ENCODE measurements at places on chromosomes 2 and 18.

GRCh38 chr2:19359021-19359357 lies 566 bp upstream of the OSR1 start:
- no peak for DNase-seq

- no peak for DNase-seq
Observed at GRCh38 chr18:63438181-63438580, 15.9 kb upstream of the VPS4B start.

DNA sequence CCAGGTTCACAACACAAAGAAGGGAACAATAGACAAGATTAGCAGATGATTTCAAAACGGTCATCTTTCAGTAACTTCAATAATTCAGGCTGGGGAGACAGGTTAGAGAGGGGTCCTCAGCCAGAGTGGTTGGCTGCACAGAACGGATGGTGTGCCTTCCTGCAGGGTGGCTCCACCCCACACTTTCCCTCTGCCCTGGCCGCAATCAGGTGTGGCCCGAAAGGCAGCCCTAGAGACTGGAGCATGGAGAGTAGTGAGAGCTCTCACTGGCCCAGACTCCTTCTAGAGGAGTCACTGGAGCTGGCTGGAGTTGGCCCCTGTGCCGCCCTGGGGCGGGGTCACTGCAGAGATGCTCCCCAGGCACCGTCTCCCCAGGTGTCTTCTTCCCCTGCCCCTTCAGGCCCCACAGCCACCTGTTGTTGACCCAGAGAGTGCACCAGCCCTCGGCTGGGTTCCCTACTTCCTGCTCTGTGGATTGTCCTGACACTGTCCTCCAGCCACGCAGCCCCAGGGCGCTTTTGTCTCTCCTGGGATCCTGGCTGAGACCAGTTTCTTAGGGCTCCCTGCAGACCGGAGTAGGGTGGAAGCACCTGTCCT lies 126.8 kb downstream of the PXDN start:
- DNase-seq: no peak

- no peak for DNase-seq
Observed at GRCh38 chr2:136351684-136352083, 233.7 kb upstream of the CXCR4 start.

DNA sequence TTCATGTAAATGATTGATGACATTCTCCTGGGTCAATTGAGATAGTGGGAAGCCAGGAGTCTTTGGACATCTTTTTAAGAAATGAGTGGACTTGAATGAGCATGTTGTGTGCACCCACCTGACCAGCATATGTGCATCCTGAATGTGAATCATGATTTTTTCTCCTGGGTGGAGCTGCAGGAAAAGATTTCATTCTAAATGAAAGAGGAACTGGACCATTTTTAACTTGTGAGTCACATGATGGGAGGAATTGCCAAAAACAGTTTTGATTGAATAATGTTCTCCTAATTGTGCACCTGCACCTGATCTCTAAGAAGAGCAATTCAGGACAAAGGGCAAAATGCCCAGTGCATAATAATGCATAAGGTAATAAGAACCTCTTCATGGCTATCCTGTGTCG lies 32.3 kb downstream of the COPS8 start:
- DNase-seq: no peak

DNA sequence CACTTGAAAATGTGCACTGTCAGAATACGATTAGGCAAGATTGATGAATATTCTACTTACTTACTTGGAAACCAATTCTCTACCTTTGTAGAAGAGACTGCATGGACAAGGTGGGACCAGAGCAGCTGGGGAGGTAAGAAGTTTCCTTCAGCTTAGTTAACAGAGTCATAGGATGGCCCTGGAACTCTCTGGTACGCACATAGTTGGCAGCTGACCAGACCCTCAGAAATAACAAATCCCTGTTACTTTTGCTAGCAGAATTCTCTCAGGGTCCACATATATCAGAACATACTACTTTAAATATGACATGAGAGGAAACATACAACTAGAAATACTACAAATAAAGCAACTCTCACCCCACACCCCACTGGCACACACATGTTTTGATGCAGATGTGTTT lies 24.8 kb upstream of the STAT1 start:
- DNase-seq: no peak

DNA sequence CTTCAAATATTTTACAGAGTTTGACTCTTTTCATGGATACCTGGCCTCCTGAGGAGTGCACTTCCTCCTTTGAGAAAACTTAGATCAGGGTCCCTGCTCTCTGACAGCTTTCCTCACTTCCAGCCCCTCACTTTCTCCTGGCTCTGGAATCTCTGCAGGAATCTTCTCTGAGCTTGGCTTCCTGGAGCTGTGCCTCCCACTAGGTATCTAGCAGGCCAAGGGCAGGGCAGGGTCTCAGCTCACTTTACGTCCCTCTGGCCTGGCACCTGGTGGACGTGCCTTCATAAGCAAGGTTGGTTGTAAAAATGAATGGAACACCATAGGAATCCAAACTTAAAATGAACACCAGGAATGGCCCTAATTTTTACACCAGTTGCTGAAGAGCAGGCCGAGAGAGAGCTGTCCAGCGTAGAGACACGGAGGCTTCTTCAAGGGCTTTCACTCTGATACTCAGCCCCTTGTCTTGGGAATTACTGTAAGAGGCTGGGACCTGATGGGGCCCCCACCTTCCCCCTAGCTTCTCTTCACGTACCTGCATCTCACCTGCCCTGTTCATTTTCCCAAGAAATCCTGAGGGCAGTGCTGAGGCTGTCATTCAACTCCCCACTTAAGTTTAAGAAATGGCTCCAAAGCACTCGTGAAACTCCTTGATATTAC lies 426.9 kb upstream of the ID2 start:
- no peak for DNase-seq

DNA sequence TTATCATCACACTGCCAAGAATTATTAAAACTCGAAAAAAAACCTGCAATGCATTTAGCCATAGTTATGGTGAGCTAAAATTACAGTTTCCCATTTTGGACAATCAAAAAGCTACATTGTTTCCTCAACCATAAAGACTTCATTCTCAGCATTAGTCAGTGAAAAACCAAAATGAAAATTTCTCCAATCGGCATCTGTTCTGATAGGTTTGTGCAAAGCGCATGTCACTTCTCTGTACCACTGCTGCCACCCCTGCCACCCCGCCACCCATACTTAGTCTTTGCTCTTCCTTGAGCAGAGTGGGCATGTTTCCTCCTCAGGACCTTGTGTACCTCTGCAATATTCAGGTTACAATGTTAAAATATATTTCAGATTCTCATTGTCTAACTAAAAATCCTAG lies 7.1 kb upstream of the ZBTB14 start:
- no peak for DNase-seq

GRCh38 chr2:241678784-241679540 lies 7.7 kb downstream of the DTYMK start:
- DNase-seq: no peak

DNA sequence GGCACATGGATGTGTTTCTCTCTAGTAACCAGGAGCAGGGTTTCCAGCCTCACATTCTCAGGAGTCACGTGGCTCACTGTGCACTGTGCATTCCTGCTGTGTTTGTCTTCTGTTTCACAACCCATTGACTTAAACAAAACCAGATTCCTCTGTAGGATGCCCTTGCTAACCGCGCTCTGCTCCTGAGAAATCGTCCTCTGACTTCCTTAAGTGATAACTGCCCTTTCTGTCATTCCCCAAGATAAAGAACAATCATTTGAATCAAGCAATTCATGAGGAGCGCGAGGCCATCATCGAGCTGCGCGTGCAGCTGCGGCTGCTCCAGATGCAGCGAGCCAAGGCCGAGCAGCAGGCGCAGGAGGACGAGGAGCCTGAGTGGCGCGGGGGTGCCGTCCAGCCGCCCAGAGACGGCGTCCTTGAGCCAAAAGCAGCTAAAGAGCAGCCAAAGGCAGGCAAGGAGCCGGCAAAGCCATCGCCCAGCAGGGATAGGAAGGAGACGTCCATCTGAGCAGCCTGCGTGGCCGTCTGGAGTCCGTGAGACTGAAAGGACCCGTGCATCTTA lies 60.2 kb downstream of the RALBP1 start:
- DNase-seq: no peak

- DNase-seq: no peak
Observed at GRCh38 chr18:36155851-36156757, 26.4 kb downstream of the ELP2 start.

Data from stimulated activated CD4-positive, alpha-beta T cell treated with anti-CD3 and anti-CD28 coated beads, TNF-alpha, amount 100 ng/mL, for 4 hours (primary cell).